Effector memory CD8-positive, alpha-beta T cell (primary cell): ENCODE measurements at places on chromosomes 7 and 10.
A peak's percentile ranks its signal among the peaks of the same experiment; 100 is the strongest.

DNA sequence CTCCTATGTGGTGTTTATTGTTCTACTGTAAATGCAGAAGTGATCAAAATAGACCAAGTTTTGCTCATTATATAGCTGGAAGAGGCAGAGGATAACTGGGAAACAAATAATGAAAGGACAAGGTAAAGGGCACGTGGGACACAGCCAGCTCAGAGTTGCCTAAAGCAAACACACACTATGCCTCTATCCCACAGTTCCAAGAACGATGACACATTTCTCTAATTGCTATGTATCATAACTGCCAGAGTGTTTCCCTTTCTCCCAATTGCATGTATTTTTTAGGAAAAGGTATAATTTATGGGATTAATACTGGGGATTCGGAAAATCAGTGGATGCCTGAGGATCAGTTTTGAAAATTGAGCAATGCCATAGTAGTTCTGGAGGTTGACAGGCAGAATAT, 49.0 kb downstream of the CCDC71L start:
- no peak for DNase-seq

DNA sequence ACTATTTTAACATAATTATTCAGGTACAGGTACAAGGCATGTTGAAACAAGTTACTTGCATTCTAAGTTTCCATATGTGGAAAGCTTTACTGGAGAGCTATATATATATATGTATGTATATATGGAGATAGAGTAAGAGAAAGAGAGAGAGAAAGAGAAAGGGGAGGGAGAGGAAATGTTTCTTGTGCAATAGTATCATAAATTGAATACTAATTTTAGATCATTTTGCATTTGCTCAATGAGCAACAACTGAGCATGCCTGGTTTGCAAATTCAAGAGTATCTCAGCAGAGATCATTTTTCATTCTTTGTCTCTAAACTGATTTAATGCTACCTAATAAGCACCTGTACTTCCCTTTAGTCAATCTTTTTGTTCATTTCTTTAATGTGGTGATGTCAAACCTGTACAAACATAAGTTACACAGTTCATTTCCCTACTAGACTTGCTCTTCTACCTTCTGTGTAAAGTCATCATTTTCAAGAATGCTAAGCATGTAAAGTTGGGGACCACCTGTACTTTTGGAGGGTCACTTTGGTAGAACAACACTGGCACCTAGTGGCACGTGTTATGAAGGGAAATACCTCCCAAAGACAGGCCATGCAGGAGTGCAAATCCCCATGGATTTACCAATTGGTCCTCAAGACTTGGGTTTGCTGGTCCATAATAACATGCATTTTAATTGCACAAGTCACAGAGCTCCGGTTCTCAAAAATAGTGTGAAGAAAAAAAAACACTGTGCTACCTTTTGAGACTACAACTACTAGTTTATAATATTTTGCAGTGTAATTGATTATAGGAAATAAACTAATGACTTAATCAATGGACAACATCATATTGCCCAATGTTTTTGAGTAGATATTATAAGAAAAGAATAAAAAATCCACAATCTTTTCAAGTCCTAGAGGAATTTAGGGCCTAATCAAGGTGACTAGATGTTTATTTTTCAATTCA, 431.2 kb upstream of the IGFBP3 start:
- DNase-seq: peak; percentile 4

DNA sequence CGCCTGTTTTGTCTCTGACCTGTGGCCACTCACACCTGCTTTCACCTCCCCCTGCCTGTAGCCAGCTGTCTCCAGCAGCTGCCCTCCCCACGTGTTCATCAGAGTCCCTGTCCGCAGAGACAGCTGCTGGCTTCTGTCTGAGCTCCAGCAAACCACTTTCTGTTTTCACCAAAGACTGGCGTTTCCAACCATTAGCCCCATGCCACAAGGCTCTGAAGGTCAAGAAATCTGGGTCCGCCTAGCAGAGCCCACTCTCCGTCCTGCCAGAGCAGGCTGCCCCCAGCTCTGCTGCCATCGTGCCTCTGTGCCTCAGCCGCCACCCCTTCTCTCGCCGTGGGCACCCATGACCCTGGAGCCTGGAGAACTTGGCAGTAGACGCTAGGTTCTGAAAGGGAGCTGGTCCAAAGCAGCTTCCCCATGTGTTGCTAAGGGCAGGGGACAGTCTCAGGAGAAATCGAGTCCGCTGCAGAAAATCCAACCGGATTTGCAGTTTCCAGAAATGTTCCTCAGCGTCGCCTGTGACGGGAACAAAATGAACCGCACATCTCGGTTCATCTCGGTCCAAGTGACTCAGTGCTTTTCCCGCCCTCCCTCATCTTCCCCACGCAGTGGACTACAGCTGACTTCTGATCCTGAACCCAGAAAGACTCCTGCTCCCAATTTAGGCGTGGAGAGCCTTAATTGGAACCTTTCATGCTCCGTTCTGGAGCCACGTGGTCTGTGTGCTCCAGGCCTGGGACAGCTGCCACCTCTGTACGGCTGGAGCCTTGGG, 28.0 kb downstream of the TMEM120A start:
- no peak for DNase-seq

DNA sequence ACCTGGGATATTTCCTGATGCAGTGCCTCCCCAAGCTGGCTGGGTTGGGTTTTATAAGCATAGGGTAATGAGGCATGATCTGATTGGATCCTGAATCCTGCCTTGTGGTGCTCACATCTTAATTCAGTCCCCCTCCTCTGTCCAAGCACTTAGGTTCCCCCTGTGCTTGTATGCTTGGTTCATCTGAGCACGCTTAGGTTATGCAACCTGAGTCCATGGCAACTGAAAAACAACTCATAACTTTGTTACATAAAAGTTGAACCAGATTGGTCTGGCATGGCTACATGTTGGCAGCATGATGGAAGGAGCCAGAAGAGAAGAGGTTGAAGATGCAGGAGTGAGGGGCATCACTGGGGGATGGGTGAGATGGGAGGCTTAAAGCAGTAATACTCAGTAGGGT, 57.3 kb upstream of the OSBPL3 start:
- DNase-seq: no peak

DNA sequence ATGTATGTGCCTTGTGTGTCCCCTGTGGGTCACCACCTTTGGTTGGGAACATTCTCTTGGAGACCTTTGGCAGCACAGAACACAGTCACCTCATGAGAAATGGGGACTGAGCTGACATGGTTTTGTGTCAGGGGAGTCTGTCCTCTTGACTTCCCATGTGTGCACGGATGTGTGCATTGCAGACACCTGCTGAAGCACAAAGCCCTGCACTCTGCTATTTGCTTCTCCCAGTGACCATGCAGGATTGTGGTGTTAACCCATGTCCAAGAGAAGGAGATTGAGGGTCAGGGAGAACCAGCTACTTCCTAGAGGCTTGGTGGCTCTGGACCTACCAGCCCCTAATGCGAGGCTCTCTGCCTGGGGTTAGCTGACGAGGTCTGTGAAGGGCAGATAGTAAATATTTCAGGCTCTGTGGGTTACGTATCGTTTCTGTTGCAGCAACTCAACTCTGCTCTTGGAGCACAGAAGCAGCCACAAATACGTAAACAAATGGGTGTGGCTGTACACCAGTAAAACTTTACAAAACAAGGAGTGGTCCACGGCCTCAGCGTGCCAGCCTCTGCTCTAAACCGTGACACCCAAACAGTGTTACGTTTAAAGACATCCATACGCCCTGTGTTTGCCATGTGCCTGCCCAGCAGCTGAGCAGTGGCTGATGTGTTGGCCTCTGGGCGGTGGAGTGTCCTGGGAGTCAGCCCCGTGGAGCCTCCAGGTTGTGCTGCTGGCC, 51.7 kb downstream of the ADCY1 start:
- no peak for DNase-seq

- no peak for DNase-seq
Observed at GRCh38 chr10:92814790-92815189, 33.5 kb upstream of the EXOC6 start.

DNA sequence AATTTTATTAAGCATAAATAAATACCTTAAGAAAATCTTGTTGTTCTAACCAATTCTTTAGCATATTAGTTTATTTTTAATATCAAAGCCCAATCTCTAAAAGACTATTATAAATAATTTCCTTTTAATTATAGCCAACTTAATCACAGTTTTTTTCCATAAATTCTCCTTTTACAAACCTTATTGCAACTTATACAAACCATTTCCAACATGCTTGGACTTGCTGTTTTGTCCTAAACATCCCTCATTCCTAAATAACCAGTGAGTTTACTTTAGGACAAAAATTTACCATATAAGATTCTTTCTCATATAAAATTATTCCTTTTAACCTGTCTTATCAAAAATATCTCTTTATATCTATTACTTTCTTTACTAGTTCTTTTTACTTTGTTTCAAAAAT, 25.2 kb upstream of the LSM8 start:
- DNase-seq: no peak

DNA sequence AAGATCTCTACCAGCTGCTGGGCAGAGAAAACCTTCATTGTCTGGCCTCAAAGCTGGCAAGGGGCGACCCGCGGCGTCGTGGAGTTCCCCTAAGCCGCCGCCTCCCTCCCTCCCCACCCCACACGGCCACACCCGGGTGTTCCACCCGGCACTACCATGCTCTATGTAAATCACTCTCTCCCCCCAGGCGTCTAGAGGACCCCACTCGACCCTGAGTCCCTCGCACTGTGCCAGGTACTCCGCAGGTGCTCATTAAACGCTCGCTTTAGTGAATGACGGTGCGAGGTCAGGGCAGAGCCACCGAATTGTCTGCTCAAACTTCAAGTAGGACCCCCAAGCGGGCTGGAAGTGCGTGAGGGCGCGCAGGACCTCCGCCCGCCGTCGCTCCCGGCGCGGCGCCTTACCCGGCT, 628 bp downstream of the PARP12 start:
- peak; percentile 43 for DNase-seq

DNA sequence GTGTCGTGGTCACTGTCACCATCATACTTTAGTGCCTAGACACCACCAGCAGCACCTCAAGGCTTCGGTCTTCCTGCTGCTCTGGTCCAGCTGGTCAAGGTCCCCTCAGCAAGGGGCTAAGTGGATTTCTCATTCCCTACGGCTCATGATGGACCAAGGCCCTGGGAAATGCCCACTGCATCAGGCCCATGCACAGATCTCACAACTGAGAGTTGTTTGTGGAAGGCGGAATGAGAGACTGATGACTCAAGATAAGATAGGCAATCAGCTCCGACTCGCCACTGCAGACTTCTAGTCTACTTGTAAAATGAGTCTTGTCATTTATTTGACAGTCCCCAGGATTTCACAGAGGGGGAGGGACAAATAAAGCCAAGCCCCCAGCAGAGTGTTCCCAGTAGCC, 108.4 kb upstream of the TBX20 start:
- DNase-seq: no peak
